ENCODE measurements at places on chromosomes 4 and X. TPM values are rescaled to one million over a fixed set of nuclear protein-coding genes. Genes with fewer than 3 reads are reported as not detected.

DNA sequence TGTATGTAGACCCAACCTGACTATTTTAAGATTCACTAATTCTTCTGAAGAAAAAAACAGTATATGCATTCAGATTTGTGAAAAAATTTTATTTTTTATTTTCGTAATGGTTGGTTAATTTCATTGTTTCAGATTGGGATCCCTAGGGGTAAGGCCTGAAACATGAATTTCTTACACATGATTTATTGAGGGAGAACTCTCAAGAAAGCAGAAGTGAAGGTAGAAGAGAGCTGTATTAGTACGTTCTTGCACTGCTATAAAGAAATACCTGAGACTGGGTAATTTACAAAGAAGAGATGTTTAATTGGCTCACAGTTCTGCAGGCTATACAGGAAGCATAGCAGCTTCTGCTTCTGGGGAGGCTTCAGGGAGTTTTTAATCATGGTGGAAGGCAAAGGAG is 611.9 kb upstream of the TECRL start:
- no peak for DNase-seq

GRCh38 chr4:174358829-174359228 is 75.1 kb downstream of the CEP44 start:
- no peak for DNase-seq

The SPANXD gene
- not detected for polyA plus RNA-seq

The RHOXF2 gene
- not detected for polyA plus RNA-seq
